ENCODE measurements at places on chromosomes 11 and 22. TPM values are rescaled to one million over a fixed set of nuclear protein-coding genes. Genes with fewer than 3 reads are reported as not detected.

Gene ART1
- total RNA-seq, result not detected

DNA sequence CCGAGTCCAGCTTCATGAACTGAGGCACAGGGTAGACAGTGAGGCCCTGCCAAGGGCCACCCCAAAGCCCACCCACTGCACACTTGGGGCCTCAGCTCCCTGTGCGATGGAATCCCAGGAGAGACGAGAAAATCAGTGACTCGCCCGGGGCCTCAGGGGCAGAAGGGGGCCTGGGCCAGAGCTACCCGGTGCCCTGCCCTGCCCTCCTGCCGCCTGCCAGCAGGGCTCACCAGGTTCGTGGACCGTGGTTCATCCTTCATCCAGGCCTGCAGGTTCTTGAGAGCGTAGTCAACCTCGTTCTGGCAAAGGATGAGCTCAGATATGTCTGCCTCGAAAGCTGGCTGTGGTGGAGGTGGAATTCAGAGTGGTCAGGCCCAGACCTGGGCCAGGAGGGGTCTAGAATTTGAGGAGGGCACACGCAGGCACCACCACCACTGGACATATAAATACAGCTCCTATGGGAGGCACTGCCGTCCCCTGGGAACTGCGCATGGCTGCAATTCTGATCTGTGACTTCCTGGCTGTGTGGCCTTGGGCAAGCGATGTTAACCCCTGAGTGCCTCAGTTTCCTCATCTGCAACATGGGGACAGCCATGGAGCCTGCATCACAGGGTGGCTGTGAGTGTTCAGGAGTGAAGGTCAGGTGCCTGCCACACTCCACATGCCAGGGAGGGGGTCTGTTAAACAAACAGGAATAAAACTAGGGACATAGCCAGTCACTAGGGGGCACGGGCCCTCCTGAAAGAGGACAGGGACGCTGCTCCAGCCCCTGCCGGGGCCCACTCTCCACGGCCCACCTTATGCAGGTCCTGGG is 7.5 kb downstream of the ALDH3B2 start:
- DNase-seq, result no peak

DNA sequence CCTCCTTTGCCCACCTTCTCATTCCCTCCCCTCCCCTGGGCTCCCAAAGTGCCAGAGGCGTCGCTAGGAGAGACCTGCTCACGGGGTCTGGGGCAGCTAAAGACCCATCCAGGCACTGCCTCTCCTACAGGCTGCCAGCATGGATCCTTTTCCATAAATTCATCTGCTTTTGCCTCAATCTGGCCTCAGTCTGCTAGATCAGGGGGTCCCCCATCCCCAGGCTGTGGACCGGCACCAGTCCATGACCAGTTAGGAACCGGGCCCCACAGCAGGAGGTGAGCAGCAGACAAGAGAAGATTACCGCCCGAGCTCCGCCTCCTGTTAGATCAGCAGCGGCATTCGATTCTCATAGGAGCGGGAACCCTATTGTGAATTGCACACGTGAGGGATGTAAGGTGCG is 12.3 kb downstream of the LTO1 start:
- no peak for DNase-seq

- no peak for DNase-seq
Observed at GRCh38 chr22:39925273-39925672, 24.4 kb downstream of the GRAP2 start.

- DNase-seq, result no peak
Observed at GRCh38 chr11:119989159-119989821, 148.6 kb downstream of the TRIM29 start.

GRCh38 chr11:616320-617198 is 809 bp upstream of the IRF7 start:
- no peak for DNase-seq

Gene PATE4
- total RNA-seq, result not detected

DNA sequence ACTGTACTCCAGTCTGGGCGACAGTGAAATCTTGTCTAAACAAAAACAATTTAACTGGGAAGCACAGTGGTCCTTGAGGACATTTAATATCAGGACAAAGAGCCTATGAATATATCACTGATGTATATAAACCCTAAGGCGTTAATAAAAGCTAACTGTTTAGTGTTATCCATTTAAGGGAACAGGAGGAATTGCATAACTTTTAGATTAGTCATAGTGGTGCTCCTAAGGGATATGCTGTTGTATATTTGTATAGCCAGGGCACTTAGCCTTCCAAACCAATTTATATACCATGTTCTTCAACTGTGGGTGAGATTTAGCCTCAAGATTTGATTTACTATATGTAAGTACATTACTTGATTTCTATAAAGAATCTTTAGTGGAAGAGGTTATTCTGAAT is 3.0 kb upstream of the CHEK1 start:
- peak; percentile 59 for DNase-seq

DNA sequence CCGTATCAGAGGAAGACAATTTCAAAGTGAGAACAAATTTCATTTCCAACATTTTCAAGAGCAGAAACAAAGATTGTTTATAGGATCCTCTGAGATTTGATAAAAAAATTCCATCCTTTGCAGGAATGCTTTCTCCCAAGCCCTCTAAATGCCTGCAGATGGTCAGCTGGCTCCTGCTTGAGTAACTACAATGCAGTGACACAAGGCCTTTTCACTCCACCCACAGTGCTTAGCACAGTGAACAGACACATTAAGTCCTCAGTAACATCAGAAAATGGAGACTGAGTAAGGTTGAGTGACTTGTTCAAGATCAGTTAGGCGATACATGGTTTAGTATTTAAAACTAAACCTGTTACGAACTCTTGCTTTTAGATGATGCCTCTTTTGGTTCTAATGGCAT is 527.1 kb upstream of the CCDC90B start:
- DNase-seq, result no peak

GRCh38 chr22:34344702-34345101 is 424.4 kb upstream of the LARGE1 start:
- DNase-seq, result no peak

DNA sequence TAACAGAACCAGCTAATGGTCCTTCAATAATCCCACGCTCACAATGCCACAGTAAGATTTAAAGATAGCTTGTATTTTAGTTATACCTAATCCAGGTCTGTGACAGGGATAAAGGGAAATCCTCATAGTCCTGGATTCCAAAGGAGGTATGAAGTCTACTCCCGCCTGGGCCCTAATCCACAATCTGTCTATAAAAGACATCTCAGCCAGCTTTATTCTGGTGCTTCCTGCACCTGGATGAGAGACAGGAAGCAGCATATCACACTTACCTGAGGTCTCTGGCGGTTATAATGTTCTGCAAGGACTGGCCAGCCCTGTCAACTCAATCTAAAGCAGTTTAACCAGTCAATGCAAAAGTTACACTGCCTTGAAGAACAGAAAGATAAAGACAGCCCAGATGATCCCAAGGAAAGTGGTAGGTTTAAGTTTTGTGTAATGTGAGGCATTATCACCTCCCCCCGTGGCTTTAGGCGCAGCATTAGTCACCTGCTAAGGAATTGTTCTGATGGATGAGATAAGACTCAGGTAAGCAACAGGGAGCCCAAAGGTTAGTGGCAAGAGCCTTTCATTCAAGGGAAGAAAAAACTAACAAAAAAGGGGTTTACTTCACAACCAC is 57.6 kb downstream of the PLEKHA7 start:
- DNase-seq, result no peak

DNA sequence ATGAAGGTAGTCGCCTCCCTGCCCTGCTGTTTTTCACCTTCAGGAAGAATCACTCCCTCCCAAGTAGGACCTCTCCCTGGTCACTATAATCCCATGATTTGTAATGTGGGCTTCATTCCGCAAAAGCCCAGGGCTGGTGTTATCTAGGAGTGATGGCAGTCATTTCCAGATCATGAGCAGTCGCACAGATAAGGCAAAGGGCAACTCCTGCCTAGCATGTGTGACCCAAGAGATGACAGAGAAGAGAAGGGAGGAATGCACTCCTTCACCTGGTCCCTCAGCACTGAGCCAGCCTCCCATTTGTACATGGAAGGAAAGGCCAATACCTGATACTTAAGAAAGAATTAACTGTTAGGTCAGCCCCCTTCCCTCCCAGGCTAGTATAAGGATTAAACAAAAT is 102.9 kb downstream of the RPL27A start:
- no peak for DNase-seq

Gene BDNF
- 24.4 TPM for total RNA-seq

DNA sequence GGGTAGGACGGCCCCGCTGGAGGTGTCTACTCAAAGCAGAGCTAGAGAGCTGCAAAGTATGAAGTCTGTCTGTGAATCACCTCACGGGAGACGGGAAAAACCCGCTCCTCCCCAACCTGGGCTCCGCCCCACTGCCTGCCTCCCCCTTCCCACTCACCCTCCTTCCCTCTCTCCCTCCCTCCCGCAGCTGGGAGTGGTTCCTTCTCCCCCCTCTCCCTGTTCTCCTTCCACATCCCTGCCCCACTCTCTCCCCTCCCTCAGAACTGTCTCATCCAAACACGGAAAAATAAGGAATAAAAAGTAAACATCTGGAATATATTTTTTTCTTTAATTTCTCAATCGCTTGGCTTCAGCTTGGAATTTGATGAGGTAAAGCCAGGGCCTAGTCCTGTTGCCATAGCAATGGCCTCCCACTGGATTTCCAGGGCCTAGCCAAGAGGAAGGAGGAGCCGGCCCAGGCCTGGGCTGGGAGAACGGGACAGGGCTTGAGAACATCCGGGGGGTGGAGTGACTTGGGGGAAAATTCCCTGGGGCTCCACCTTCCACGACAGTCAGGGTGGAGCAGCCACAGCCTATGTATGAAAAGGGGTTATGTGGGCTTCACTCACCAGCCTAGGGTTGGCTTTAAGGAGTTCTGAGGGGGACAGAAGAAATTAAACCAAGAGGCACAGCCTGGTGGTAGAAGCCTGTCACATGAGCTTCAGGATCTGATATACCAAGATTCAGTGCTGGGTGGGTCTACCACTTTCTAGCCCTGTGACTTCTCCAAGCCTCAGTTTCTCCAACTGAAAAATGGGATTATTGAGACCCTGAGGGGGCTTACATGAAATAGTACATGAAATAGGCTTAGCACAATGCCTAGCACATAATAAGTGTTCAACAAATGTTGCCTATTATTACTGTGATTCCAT is 2.2 kb downstream of the TNKS1BP1 start:
- peak; percentile 96 for DNase-seq

GRCh38 chr22:43627485-43628213 is 184.5 kb downstream of the EFCAB6 start:
- no peak for DNase-seq

DNA sequence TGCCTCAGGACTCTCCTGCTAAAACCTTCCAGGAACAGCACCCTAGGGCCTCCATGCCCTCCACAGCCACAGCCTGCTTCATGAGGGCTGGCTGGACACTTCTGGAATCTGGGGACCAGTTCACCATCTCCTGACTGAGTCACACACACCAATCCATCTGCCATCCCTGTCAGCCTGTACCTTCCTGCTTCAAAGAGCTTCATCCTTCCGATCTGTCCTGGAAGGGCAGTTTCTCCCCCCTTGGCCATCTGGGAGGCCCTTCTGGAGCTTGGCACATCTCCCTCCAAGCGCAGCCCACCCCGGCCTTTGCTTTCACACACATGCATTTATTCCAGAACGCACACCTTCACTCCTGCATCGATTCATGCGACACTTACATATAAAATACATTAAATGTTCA is 13.0 kb downstream of the APBB1 start:
- DNase-seq, result no peak

GRCh38 chr11:38392176-38392575 is 1794.1 kb upstream of the RAG2 start:
- peak; percentile 57 for DNase-seq

- no peak for DNase-seq
Observed at GRCh38 chr11:37107831-37108230, 509.8 kb upstream of the RAG2 start.

Gene IL17REL
- not detected for total RNA-seq

GRCh38 chr22:31628969-31629708 is 32.9 kb downstream of the PISD start:
- no peak for DNase-seq

DNA sequence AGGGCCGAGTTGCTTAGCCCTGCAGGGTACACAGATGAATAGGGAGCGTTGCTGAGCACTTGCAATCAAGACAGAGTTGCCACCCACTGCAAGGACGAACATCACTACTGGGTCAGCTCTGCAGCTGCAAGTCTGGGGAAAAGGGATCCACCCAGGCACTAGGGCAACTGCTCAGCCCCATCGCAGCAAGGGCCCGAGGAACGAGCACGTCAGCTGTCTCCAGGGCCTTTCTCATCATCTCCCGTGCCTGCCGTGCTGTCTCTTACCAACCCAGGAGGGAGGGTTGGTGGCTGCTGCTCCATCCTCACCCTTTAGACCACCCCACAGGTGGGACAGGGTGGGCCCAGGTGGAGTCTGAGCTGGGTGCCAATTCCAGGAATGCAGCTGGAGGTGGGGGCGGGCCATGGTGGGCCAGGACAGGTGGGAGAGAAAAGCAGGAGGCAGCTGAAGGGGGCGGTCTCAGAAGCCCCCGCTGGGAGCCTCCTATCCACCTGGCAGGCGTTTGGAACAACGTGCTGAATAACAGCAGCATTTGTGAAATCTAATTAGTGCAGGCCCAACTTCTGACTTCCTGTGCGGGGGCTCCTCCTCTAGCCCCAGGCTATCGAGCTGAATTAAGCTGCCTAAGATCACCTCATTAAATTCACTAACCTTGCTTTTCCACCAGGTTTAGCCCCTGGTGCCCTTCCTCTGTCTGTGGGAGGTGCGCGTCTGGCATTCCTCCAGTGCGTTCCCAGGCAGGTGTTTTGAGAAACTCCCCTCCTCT is 252.5 kb downstream of the ST3GAL4 start:
- DNase-seq, result no peak

Gene ALG9
- 24.9 TPM for total RNA-seq

DNA sequence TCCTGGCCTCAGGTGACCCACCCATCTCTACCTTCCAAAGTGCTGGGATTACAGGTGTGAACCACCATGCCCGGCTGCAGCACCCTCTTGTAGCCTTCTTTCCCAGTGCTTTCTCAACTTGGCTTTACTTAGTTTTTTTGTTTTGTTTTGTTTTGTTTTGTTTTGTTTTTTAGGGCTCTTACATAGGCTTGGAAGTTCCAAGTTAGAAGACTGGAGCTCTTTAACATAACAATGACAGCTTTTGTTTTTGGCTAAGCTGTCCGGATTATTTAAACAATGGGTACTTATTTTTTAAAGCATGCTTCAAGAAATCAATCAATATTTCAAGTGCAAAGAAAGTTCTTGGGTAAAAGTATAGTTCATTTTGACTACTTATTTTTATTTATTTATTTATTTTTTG is 25.9 kb downstream of the KMT2A start:
- DNase-seq, result no peak

GRCh38 chr11:60235321-60235720 is 7.6 kb downstream of the MS4A4E start:
- no peak for DNase-seq

- DNase-seq, result peak; percentile 23
Observed at GRCh38 chr11:66971488-66971887, 3.6 kb upstream of the C11orf86 start.

Gene TCN1
- total RNA-seq, result 0.45 TPM

GRCh38 chr11:2248762-2249161 is 21.6 kb downstream of the ASCL2 start:
- no peak for DNase-seq

Gene MYBPC3
- total RNA-seq, result not detected

Gene MRGPRX4
- not detected for total RNA-seq

Gene ROBO4
- total RNA-seq, result 0.25 TPM

GRCh38 chr11:63920939-63921417 is 4.0 kb upstream of the RCOR2 start:
- no peak for DNase-seq
